ENCODE measurements at places on chromosomes 16 and 17.
A peak's percentile ranks its signal among the peaks of the same experiment; 100 is the strongest.

GRCh38 chr16:85150331-85150940 lies 38.2 kb upstream of the CIBAR2 start:
- DNase-seq = no peak

DNA sequence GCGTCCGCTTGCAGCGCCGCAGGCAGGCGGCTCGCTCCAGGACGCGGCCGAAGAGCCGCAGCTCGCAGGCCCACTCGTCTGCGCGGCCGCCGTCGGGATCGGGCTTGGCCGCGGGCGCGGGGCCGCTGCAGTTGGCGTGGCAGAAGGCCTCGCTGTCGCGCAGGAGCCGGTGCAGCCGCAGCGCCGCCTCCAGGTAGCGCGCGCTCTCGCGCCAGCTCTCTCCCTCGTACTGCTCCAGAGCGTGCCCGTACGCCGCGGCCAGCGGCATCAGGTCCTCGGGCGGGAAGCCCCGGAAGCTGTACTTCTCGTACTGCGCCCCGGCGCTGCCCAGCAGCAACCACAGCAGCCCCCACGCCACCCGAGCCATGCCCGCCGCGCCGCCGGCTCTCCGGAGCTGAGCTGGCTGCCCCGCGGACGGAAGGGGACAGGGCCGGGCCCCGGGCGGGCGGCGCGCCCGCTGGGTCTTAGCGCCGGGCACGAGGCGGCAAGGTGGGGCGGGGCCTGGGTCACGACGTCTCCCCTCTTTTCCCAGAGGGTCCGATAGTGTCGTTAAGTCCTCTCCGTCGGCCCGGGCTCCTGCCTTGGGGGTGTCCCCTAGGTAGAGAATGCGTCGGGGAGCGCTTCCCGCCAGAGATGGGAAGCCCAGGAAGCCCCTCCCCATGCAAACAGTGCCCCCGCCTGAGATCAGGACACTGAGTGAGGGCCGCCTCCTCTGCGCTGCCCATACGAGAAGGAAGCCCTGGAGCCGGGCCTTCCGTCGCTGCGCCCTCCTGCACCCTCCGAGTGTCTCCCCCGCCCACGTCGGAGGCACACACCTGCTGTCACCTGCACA lies at the start of gene P3H4:
Gene P3H4 (minus strand): TSS at position 401 of the 832 bp plus-strand sequence. CDS start 34 bp downstream, at position 367.
- peak; percentile 90 for DNase-seq

DNA sequence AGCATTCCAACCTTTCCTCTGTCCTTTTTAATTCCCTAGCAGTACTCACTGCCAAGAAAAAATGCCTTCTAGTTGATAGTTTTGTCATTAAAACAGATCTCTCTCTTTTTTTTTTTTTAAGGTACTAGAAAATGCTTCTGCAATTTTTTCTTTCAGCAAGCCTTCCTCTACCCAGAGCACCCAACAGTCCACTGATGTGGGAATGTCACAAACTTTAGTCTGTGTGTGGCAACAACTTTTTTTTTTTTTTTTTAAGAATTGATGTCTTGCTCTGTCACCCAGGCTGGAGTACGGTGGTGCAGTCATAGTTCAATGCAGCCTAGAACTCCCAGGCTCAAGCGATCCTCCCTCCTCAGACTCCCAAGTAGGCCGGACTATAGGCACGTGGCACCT lies 34.7 kb downstream of the CDRT15 start:
- DNase-seq = no peak

- DNase-seq = no peak
Measured at GRCh38 chr17:57584050-57584551, 161.0 kb downstream of the CCDC182 start.

DNA sequence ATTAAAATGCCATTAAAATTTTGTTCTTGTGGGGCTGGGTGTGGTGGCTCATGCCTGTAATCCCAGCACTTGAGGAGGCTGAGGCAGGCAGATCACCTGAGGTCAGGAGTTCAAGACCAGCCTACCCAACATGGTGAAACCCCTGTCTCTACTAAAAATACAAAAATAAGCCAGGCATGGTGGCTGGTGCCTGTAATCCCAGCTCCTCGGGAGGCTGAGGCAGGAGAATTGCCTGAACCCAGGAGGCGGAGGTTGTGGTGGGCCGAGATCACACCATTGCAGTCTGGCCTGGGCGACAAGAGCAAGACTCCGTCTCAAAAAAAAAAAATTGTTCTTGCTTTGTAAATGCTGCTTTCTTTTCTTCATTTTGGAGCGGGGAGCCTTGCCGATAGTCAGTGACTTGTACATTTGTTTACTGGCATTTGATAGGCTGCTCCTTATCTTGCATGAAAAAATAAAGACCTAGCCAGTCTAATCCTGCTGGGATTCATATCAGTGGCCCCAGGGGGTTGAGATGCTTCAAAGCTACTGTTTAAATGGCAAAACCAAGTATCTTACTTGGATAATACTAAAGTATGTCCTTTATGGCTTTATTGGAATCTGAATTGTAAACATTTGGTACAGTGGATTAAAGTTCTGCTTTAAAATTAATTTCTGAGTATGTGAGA lies 3.3 kb upstream of the CLTC start:
- DNase-seq = no peak

- no peak for DNase-seq
Measured at GRCh38 chr16:88725609-88726407, 19.5 kb downstream of the CTU2 start.

DNA sequence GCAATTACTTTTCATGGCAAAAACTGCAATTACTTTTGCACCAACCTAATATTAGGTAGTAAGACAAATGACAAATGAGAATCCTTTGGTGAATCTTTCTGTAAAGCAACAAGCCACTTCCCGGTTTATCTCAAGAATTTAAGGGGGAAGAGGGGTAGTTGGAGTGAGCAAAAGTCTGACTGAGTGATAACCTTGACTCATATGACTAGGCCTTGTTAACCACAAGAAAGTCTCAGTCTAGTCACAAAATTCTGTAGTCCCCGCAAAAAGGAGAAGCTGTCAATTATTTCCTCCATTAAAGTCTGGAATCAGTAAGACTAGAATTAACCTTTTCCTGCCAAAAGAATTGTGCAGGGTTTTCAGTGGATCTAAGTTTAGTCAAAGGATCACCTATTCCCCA lies 72.2 kb upstream of the GNAO1 start:
- no peak for DNase-seq

GRCh38 chr17:7136266-7136877 lies 21.8 kb upstream of the ASGR2 start:
- DNase-seq = peak; percentile 91

- DNase-seq = no peak
Measured at GRCh38 chr17:32933881-32934280, 5.9 kb downstream of the TMEM98 start.

- no peak for DNase-seq
Measured at GRCh38 chr16:86455116-86455515, 55.2 kb upstream of the FOXF1 start.

DNA sequence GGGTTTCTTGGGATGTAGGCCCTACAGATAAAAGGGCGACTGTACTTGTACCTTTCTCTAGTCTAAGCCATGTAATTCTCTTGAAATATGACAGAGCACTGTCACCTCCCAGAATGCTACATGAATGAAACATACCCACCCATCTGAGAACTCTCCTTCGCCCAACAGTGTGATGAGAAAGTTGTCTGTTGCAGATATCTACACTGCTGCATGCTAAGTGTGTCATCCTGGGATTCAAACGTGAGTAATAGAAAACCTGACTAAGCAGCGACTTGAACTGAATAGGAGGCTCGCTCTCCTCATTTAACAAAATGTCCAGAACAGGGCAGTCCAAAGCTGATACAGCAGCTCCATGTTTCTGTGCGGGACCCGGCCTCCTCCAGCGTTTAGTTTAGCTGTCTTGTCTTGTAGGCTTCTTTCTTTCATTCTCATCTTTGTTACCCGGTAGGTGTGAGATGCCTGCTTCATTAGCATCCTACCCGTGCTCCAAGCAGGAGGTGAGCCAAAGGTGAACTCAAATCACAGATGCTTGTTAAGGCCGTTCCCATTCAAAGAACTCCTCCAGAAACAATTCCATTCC lies 211.9 kb downstream of the PRKCA start:
- no peak for DNase-seq

GRCh38 chr17:29291163-29291752 lies 2.7 kb downstream of the NUFIP2 start:
- peak; percentile 90 for DNase-seq

DNA sequence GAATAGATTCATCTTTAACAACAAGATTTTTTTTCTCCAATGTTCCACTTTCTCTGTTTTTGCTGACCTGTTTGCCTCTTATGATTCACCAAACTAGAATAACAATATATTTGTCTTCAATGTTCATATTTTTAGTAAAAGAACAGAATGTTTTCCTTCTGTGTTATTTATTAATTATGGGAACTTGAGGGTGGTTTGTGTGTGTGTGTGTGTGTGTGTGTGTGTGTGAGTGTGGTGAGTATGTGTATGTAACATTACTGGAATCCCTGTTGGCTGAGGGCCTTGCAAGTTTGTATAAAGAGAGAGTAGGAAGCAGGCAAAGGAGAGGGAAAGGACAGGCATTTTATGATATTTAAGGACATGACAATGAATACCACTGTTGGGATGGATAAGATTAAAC lies 13.8 kb downstream of the STXBP4 start:
- no peak for DNase-seq

DNA sequence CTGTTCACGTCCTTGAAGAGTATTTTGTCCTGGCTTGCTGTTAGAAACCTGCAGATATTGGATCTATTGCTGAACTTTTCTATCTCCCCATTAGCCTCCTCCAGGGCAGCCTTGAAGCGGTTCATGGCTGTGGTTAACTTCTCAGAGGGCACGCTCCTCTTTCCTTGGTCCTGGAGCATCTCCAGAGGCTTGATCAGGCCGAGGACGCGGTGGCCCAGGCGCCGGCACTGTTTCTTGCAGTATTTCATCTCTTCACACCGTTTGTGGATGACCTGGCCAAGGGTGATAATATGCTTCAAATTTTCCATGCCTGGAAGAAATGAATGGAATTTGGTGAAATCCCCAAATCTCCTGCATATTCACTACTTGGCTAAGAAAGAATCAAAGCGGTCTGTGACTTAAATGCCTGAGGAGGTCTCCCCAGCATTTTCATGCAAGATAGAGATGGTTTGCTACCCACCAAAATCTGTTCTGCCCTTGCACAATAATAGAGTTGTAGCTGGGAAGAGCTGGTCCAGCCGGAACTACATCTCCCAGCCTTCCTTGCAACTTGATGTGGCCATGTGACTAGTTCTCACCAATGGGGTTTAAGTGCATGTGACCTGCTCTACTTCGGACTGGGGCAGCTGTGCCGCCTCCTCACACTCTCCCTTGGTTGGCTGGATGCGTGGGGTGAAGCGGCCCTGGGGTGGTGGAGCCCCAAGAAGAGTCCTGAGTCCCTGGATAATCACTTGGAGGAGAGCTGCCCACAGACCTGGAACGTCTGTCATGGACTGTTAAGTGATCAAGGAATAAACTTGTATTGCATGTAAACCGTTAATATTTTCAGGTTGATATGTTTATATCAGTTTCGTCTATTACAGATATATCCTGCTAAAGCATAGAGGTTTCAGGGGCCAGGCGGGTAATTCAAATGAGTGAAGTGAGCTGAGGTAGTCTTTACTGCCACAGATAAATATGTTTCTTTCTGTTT lies 4.9 kb downstream of the MLKL start:
- DNase-seq = peak; percentile 90

GRCh38 chr16:10683170-10683569 lies 11.6 kb downstream of the TEKT5 start:
- DNase-seq = no peak

GRCh38 chr16:57308041-57308440 lies 23.6 kb upstream of the PLLP start:
- no peak for DNase-seq

DNA sequence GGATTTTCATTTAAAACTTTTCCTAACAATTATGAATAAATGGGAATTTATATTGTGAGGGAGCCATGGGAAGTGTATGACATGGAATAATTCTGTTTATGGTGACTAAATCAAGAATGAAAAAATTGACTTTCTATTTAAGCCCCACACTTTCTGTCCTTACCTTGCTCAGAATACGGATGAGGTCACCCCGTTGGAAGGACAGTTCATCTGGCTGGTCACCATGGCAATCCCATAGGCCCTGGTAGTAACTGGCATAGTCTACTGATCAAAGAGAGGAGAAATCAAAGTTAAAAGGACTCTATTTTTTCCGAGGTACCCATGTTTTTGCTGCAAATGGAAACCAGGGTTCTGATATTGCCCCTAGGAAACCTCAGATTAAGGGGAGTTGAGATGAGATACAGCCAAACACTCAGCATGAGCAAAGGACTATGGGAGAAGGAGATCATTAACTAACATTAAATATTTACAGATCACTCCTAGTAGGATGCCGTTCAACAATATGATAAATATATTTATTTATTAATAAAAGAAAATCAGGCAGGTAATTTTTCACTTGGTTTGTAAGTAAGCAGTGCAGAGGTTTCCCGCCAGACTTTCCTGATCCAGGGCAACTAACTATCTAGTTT lies 54.9 kb downstream of the SNX11 start:
- no peak for DNase-seq

DNA sequence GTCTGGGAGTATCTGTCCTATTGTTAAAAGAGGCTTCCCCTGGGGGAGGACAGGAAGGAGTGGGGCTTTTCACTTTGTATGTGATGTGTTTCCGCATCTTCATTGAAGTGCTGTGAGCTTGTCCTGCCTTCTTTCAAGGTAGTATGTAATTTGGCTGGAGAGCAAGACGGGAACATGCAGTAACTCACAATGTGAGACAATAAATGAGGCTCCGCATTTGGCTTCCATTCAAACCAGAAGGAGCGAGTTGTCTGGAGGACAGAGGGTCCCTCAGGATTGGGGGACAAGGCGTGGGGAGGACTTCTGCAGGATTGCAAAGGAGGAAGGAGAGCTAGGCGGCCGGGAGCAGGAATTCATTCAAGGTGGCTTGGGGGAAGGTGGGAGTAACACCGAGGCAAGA lies 203.5 kb downstream of the RBFOX3 start:
- no peak for DNase-seq

DNA sequence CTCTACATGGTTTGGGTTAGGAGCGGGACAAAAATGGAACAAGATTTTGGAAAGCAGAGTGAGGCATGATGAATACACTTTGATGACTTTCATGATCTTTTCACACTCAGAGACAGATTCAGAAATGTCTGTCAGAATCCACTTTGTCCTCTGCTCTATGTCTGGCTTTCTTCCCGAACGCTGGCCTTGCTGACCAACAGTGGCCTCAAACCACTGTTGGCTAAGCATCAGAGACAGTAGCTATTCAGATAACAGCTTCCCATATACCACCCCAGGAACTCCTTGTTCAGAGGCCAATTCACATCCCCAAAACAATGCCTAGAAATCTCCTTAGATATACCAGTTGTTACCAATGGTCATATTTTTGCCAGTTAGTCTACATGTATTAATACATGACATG lies 40.9 kb downstream of the FBXL20 start:
- DNase-seq = no peak

GRCh38 chr17:34670618-34671017 lies 91.2 kb downstream of the TMEM132E start:
- DNase-seq = no peak

GRCh38 chr16:57534881-57535658 lies 1.3 kb downstream of the CCDC102A start:
- DNase-seq = no peak

DNA sequence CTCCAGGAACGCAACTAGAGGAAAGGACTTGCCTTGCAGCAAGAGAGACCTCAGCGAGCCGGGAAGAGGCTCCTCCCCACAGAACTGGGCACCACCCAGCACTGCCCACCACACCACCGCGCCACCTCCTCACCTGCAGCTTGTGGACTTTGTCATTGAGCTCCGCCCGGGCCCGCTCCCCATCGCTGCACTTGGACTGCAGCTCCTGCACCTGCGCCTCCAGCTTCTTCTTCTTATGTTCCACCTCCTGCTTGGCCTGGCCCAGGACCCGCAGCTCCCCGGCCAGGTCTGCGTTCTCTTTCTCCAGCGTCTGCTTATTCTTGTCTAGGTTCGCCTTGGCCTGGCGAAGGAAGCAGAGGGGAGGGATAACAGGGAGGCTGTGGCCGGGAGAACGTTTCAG lies 76.7 kb downstream of the NDE1 start:
- DNase-seq = no peak

GRCh38 chr16:88493879-88494278 lies 40.8 kb downstream of the ZFPM1 start:
- DNase-seq = no peak
